ENCODE measurements at places on chromosomes 2 and 18. TPM values are rescaled to one million over a fixed set of nuclear protein-coding genes. Genes with fewer than 3 reads are reported as not detected.

The CD28 gene
- 154 TPM for total RNA-seq

The POLR1B gene
- 15.1 TPM for total RNA-seq

The DSG1 gene
- total RNA-seq, result not detected

The STRN gene
- 27.8 TPM for total RNA-seq

The CCDC178 gene
- total RNA-seq, result not detected

The ITGB6 gene
- not detected for total RNA-seq

The CNTNAP5 gene
- total RNA-seq, result not detected

The FKBP1B gene
- total RNA-seq, result 1.2 TPM

The GREB1L gene
- total RNA-seq, result not detected

The KIAA2012 gene
- total RNA-seq, result not detected

The SERPINB4 gene
- not detected for total RNA-seq

The UPP2 gene
- total RNA-seq, result not detected

The RGPD4 gene
- not detected for total RNA-seq

The ADGRF3 gene
- 1.4 TPM for total RNA-seq

The ACTG2 gene
- 1.3 TPM for total RNA-seq

The GALNT13 gene
- not detected for total RNA-seq

The COL4A3 gene
- 0.56 TPM for total RNA-seq

The SERPINB11 gene
- total RNA-seq, result not detected

The SLC4A3 gene
- 0.47 TPM for total RNA-seq

The SKOR2 gene
- not detected for total RNA-seq

The DCC gene
- total RNA-seq, result not detected

The SLC40A1 gene
- 24.6 TPM for total RNA-seq

The MAPK4 gene
- not detected for total RNA-seq

The NYAP2 gene
- 0.06 TPM for total RNA-seq

The MALL gene
- total RNA-seq, result not detected

The ANKRD30B gene
- total RNA-seq, result not detected

The XDH gene
- total RNA-seq, result not detected

The TANC1 gene
- 0.61 TPM for total RNA-seq

The MYOM1 gene
- total RNA-seq, result 0.98 TPM

The CNOT11 gene
- total RNA-seq, result 50.7 TPM

The CYP27A1 gene
- total RNA-seq, result not detected

The MAB21L4 gene
- total RNA-seq, result not detected

The IL18R1 gene
- total RNA-seq, result 4.8 TPM

The VRK2 gene
- 14.9 TPM for total RNA-seq

The G6PC2 gene
- total RNA-seq, result not detected

The STK16 gene
- 26.6 TPM for total RNA-seq

The PTPRN gene
- not detected for total RNA-seq

The LOXHD1 gene
- total RNA-seq, result 0.21 TPM

The C2orf15 gene
- 2.3 TPM for total RNA-seq

The NEURL3 gene
- total RNA-seq, result not detected

The SH3BP4 gene
- 0.14 TPM for total RNA-seq

The CNDP1 gene
- 0.16 TPM for total RNA-seq

The ZC3H6 gene
- total RNA-seq, result 25.9 TPM
